ENCODE measurements at places on chromosomes 5 and 9.
A peak's percentile ranks its signal among the peaks of the same experiment; 100 is the strongest.

DNA sequence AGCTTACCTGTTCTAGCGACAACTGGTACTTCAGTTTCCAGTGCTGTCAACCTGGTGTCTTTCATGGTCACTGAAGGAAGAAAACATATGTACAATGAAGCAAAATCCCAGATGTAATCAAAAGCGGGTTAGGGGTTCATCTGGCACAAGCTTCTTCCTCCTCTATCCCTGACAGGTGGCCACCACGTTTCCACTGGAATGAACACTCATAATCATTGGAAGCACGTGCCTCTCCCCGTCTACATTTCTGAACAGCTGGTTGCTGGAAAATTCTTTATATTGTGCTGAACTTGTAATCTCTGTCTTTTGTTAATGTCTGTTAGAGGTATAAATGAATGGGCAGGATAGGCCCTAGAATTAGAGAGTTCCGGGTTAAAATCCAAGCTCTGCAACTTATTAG, 9.4 kb downstream of the TSC1 start:
- DNase-seq: no peak

- DNase-seq: no peak
Measured at GRCh38 chr5:54709096-54709495, 191.5 kb downstream of the SNX18 start.

GRCh38 chr5:40834391-40834848, 602 bp downstream of the RPL37 start:
- DNase-seq: no peak

DNA sequence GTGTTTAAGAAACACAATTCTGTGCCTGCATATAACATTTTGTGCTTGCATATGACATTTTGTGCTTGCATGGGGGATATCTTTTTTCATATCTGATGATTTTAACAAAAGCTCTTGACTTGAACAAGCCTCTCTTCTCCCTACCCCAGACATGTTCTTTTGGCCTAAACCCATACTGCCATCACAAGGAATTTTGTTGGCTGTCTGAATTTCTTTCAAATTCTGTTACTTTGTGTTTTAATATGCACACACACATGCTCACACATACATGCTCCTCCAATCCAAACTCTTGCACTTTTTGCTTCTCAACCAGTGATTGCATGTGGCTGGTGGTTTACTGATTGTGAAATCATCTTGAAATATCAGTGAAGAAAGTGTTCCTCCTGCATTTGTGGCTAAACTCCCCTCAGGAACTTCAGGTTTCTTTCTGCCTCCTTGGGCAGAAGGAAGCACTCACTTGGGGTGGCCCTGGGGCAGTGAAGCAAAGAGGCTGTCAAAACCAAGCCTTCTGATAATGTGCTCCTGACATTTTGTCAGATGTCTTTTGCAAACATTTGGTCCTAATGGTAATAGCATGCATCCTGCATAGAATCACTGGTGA, 377.2 kb upstream of the KLF4 start:
- no peak for DNase-seq

GRCh38 chr5:82466986-82467561, 188.9 kb upstream of the RPS23 start:
- DNase-seq: no peak

- DNase-seq: no peak
Measured at GRCh38 chr5:134114886-134115805, 665 bp downstream of the TCF7 start.

GRCh38 chr9:129558063-129558550, 62.8 kb downstream of the C9orf50 start:
- DNase-seq: no peak

DNA sequence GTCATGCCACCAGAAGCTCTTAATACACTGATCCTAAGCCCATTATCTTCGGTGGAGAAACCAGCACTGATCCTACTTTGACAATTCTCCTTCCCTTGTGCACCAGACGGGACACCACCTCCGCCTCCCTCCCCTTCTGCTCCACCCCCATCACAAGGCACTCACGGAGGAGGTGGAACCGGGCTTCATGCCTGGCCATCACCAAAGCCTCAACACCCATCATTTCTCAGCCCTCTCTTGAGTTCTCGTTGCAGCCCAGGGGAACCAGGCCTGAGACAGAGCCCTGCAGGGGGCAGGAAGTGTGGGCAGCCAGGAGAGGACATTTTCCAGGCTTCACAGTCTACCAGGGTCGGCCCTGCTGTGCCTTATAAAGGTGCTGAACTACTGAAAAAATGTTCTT, 160.5 kb downstream of the GOLPH3 start:
- no peak for DNase-seq

- no peak for DNase-seq
Measured at GRCh38 chr9:27261517-27262211, 35.3 kb downstream of the EQTN start.

DNA sequence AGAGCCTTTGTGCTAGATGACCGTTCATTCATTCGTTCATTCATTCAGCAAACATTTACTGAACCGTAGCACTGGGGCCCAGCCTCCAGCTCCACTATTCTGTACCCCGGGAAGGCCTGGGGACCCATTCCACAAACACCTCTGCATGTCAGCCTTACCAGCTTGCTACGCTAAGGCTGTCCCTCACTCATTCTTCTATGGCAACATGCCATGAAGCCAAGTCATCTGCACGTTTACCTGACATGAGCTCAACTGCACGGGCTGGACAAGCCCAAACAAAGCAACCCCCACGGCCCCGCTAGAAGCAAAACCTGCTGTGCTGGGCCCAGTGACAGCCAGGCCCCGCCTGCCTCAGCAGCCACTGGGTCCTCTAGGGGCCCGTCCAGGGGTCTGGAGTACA, 6.0 kb downstream of the CEL start:
- no peak for DNase-seq

GRCh38 chr5:148938522-148938882, 112.1 kb downstream of the ADRB2 start:
- DNase-seq: no peak

DNA sequence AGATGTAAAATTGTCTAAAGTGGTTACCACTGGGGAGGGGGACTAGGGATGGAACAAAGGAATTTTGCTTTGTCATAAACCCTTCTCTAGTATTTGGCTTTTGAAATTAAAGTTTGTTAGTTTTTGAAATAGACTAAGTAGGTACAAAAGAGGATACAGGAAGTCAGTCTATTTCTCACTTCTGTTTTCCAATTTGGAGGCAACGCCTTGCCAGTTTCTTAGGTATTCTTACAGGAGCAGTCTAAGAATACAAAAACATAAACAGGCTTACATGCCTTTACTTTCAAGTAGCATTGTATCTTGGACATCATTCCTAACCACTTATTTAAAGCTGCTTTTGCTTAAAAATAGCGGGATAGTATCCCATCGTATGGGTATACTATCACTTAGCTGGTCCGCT, 34.4 kb downstream of the ALG2 start:
- DNase-seq: no peak

- DNase-seq: no peak
Measured at GRCh38 chr9:130732793-130733221, 39.2 kb downstream of the EXOSC2 start.

- no peak for DNase-seq
Measured at GRCh38 chr5:91384671-91385430, 1.7 kb upstream of the ARRDC3 start.

GRCh38 chr9:118701985-118702384, 667.2 kb downstream of the BRINP1 start:
- DNase-seq: no peak

GRCh38 chr5:10332301-10332700, 21.2 kb upstream of the MARCHF6 start:
- DNase-seq: peak; percentile 24

DNA sequence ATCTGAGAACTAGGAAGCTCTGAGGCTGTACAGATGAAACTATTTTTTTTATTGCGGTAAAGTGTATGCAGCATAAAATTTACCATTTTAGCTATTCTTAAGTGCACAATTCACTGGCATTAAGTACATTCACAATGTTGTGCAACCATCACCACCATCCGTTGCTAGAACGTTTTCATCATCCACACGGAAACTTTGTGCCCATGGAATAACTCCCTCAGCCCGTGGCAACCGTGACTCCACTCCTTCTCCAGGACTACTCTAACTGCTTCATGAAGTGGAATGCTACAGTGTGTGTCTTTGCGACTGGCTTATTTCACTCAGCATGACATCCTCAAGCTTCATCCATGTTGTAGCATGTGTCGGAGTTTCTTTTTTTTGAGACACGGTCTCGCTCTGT, 57.1 kb downstream of the COL23A1 start:
- no peak for DNase-seq

- DNase-seq: no peak
Measured at GRCh38 chr9:35868933-35869332, 1.3 kb downstream of the OR13J1 start.

DNA sequence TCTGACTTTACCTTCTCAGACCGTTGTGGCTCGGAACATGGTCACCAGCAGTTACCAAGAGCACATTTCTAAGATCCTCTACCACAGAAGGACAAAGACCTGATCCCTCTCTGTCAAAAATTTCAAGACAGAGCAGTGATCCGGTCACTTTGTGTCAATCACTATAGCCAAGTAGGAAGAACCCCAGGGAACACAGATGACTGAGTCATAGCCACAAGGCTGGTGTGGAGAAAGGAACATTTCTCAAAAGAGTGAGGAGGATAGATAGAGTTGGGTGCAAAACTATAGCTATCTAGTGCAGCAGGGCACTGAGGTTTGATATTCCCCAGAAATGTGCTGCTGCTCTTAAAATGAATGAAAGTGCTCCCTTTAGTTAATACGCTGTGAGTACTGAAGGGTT, 130.7 kb upstream of the SMIM23 start:
- no peak for DNase-seq
